ENCODE measurements at places on chromosomes 6 and 20. TPM values are rescaled to one million over a fixed set of nuclear protein-coding genes. Genes with fewer than 3 reads are reported as not detected.

- H3K4me1 ChIP-seq = no peaks in the 10 kb centered on the region
- H3K27ac ChIP-seq = no peak overlapping the region
- H3K27me3 ChIP-seq = no peaks in the 10 kb centered on the region
- no peak for DNase-seq
- no peaks in the 10 kb centered on the region for H3K36me3 ChIP-seq
- H3K4me3 ChIP-seq = no peak overlapping the region
Measured at GRCh38 chr20:8272766-8273165, 140.7 kb downstream of the PLCB1 start.

SYNDIG1 gene
- polyA plus RNA-seq = 2.0 TPM

GRCh38 chr6:7770111-7770510, 44.2 kb downstream of the BMP6 start:
- no peak overlapping the region for H3K27ac ChIP-seq
- DNase-seq = no peak

TFAP2B gene
- not detected for polyA plus RNA-seq

- peaks cover 5% of the 10 kb centered on the region for H3K4me1 ChIP-seq
- H3K27ac ChIP-seq = no peak overlapping the region
Measured at GRCh38 chr6:118316796-118317384, 231.2 kb upstream of the PLN start.

DNA sequence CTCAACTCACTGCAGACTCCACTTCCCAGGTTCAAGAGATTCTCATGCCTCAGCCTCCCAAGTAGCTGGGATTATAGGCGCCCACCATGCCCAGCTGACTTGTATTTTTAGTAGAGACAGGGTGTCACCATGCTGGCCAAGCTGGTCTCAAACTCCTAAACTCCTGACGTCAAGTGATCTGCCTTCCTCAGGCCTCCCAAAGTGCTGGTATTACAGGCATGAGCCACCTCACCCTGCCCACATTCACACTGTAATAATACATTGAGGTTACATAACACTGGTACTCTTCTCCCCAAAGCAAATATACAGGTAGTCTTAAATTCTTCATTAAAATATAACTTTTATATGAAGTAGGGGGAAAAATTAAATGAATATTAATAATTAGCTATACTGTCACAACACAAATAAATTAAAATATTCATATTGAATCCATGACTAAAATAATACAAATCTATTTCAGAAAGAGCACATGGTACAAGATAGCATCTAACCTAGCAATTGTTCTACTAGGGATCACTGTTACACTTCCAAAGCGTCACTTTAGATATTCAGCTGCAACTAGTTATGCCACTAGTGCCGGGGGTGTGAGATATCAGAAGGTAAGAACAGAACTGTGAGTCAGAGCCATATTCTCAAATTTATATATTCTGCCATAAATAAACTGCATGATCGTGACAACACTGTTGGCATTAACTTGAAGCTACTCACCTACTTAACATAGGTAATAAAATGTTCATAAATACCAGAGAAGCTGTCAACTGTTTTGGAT, 169.1 kb upstream of the SHLD1 start:
- no peak overlapping the region for H3K27ac ChIP-seq
- H3K4me1 ChIP-seq = no peaks in the 10 kb centered on the region
- no peak overlapping the region for H3K4me3 ChIP-seq

C20orf204 gene
- polyA plus RNA-seq = 0.20 TPM

CASS4 gene
- 1.2 TPM for polyA plus RNA-seq

CAP2 gene
- 21.7 TPM for polyA plus RNA-seq

DNA sequence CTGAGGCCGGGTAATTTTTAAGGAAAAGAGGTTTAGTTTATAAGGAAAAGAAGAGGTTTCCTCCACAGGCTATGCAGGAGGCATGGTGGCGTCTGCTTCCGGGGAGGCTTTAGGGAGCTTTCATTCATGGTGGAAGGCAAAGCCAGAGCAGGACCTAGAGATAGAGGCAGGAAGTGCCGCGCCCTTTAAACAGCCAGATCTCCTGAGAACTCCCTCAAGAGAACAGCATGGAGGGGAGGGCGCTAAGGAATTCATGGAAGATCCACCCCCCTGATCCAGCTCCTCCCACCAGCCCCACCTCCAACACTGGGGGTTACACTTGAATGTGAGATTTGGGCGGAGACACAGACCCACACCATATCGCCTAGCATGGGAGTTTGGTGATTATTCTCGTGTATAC, 13.9 kb upstream of the DACT2 start:
- H3K27me3 ChIP-seq = no peaks in the 10 kb centered on the region
- no peak for DNase-seq
- H3K4me3 ChIP-seq = no peak overlapping the region

GRCh38 chr6:37225350-37226169, 32.0 kb upstream of the TBC1D22B start:
- H3K36me3 ChIP-seq = no peaks in the 10 kb centered on the region
- DNase-seq = no peak
- H3K27ac ChIP-seq = no peak overlapping the region
- no peaks in the 10 kb centered on the region for H3K27me3 ChIP-seq
- peaks cover 4% of the 10 kb centered on the region for H3K4me1 ChIP-seq

GPX5 gene
- not detected for polyA plus RNA-seq

DNA sequence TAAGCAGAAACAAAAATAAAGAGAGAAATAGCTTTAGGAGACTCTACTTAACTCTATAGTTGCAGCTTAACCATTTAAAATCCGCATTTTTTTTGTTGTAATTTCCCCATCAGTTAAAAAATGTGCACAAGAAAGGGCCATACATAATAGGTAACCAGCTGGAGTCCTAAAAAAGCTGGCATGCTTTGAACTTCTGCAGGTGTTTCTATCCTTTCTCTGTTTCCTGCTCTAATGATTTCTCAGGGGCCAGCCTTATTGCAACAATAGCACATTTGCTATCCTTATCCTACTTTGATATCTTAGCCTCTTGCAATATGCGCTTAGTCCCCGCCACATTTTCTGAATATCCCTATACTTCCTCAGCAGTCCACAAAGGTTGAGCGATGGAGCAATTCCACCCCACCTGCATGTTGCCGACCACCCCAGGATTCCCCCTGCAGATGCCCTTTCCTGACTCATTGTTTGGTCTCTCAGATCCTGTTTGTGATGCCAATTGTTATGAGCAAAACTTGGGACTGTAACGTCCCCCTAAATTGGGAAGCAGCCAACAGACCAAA, 48.5 kb downstream of the TRIM27 start:
- no peaks in the 10 kb centered on the region for H3K36me3 ChIP-seq
- DNase-seq = no peak
- no peak overlapping the region for H3K27ac ChIP-seq

DNA sequence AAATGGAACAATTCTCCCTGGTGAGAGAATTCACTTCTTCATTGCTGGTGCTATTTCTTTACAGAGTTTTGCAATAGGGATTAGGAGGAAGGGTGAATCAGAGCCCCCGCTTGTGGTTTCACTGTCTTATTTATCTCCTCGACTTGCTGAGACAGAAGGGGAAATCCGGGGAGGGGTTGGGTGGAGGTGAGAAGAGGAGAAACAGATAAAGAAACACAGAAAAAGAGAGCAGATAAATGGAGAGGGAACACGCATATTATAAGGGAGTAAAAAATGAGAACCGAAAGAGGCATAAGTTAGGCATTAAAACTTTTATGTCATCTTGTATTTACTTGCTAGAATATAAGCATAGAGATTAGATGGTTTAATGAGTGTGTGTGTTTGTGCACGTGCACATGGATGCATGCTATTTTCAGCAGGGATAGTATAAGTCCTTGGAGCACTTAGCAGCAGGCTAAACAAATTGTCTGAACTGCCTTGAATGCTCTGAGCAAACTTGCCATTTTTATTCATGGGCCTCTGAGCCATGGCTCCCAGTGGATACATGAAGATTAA, 105.0 kb downstream of the OLIG3 start:
- H3K36me3 ChIP-seq = no peaks in the 10 kb centered on the region
- DNase-seq = no peak
- no peaks in the 10 kb centered on the region for H3K4me1 ChIP-seq
- H3K27ac ChIP-seq = no peak overlapping the region

GRCh38 chr6:19841181-19841580, 4.0 kb downstream of the ID4 start:
- H3K4me1 ChIP-seq = no peaks in the 10 kb centered on the region
- no peak overlapping the region for H3K4me3 ChIP-seq
- DNase-seq = no peak
- H3K36me3 ChIP-seq = no peaks in the 10 kb centered on the region
- no peaks in the 10 kb centered on the region for H3K27me3 ChIP-seq

DNA sequence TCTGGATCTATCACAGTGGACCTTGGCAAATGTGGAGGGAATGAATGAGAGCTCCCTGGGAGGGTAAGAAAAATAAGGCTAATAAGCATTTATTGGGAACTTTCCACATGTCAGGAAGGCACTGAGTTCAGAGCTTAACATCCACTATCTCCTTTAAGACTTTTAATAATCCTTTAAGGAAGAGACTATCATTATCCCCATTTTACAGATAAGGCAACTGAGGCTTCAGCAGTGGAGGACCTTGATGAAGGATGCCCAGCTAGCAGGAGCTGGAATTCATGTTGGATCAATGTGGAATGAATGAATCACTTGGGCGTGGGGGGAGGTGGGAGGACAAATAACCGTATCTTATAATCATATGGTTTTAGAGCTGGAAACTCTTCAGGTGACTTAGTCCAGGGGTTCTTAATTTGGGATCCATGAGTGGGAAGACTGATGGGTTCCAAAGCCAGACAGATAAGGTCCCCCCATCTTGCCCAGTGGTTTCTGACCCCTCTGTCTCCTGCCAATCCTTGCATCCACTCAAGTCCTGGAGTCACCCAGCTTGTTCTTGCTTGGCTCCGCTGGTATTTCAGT, 54.9 kb downstream of the CD40 start:
- H3K4me3 ChIP-seq = no peak overlapping the region
- H3K36me3 ChIP-seq = no peaks in the 10 kb centered on the region
- peaks cover 2% of the 10 kb centered on the region for H3K4me1 ChIP-seq
- H3K27me3 ChIP-seq = no peaks in the 10 kb centered on the region

DNA sequence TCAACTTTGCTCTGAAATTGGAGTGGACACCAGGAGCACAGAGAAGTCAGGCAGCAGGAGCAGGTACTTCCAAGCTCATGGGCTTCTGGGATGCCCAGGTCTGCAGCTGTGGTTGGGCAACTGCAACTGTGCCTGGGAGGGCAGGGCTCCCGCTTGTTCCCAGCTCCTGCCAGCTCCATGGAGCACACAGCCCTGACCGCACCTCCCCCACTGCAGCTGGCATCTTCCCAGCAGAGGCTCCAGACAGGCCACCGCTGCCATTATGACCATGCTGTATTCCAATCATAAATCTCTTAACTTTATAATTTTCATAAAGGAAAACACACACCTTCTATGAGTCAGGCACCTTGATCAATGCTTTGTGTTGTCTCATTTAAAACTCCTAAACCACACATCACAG, 36.9 kb downstream of the STK38 start:
- H3K4me1 ChIP-seq = no peaks in the 10 kb centered on the region
- DNase-seq = no peak
- no peaks in the 10 kb centered on the region for H3K36me3 ChIP-seq
- H3K27ac ChIP-seq = no peak overlapping the region
- H3K27me3 ChIP-seq = no peaks in the 10 kb centered on the region

- peaks cover 9% of the 10 kb centered on the region for H3K4me1 ChIP-seq
- peak overlapping the region; percentile 74 for H3K27ac ChIP-seq
- peak overlapping the region; percentile 60 for H3K4me3 ChIP-seq
- no peak for DNase-seq
Measured at GRCh38 chr6:30913721-30914075, 340 bp upstream of the VARS2 start.

EPPIN gene
- polyA plus RNA-seq = 0.38 TPM

DNA sequence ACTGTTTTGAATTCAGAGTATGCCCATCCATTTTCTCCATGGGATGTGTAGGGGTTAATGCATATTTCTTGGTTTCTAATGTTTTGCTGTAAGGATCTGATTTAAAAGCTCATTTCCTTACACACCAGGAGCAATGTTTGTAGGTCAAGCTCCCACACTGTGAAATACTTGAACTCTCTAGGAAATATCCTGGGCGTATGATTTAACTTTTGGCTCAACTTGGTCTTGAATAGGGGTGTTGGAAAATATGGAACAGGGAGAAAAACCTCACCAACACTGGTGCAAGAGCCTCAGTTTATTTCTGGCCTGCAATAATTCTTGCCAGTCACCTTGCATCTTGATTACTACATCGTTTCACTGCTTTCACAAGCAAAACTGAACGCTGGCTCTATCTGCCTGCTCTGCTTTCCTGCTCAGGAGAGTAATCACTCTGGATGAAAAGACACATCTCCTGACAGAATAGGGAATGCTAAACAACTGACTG, 25.1 kb upstream of the RFPL4B start:
- H3K27ac ChIP-seq = no peak overlapping the region
- DNase-seq = no peak
- H3K4me1 ChIP-seq = no peaks in the 10 kb centered on the region
- H3K36me3 ChIP-seq = no peaks in the 10 kb centered on the region

LZTS3 gene
- polyA plus RNA-seq = 22.8 TPM

GRCh38 chr6:125808060-125808459, 17.3 kb downstream of the NCOA7 start:
- no peak overlapping the region for H3K4me3 ChIP-seq
- H3K27me3 ChIP-seq = no peaks in the 10 kb centered on the region
- DNase-seq = no peak
- H3K4me1 ChIP-seq = peaks cover 12% of the 10 kb centered on the region
- no peaks in the 10 kb centered on the region for H3K36me3 ChIP-seq

DNA sequence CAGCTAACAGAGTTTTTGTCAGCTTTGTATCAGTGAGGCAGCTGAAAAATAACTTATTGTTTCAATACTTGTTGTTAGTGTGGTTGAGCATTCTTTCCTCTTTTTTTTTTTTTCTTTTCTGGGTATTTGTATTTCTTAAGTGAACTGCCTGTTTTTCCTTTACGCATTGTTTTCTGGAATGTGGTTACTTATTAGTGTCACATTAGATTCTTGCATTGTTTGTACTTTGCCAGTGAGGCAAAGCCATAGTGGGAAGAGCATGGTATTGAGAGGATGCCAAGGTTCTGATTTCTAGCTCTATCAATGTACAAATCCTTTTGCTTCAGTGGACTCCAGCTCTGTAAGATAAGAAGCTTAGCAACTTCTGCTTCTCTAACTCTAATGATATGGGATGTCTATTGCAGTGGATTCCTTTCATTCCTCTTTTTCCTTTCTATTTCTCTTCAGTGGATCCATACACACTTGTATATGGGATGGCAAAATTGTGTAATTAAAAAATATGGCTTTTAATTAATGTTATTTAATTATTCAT, 3.9 kb downstream of the CDKAL1 start:
- no peak overlapping the region for H3K4me3 ChIP-seq
- no peaks in the 10 kb centered on the region for H3K36me3 ChIP-seq
- H3K4me1 ChIP-seq = peaks cover 11% of the 10 kb centered on the region
- no peaks in the 10 kb centered on the region for H3K27me3 ChIP-seq
- no peak overlapping the region for H3K27ac ChIP-seq
- no peak for DNase-seq

DNA sequence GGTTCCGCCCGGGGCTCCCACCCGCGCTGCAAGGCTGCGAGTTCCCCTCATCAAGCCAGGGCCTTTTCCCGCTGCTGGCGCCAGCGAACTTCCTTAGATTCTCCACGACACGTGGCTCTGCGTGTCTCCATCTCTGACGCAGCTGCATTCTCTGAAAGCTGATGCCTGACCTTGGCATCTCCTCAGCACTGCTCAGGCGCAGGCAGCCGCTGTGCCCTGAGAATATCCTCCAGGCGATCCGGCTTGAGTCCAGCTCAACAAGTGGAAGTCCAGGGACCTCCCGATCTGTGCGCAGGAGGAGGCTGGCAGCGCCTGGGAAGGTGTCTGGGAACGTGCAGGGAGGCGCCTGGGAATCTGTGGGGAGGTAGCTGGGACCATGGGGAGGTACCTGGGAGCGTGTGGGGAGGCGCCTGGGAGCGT, 171.2 kb upstream of the THBS2 start:
- no peak overlapping the region for H3K4me3 ChIP-seq
- no peaks in the 10 kb centered on the region for H3K36me3 ChIP-seq
- peak; percentile 69 for DNase-seq
- H3K27me3 ChIP-seq = no peaks in the 10 kb centered on the region
- H3K4me1 ChIP-seq = peaks cover 14% of the 10 kb centered on the region
